SW480 (cell line): ENCODE measurements at places on chromosomes 3 and 15.

DNA sequence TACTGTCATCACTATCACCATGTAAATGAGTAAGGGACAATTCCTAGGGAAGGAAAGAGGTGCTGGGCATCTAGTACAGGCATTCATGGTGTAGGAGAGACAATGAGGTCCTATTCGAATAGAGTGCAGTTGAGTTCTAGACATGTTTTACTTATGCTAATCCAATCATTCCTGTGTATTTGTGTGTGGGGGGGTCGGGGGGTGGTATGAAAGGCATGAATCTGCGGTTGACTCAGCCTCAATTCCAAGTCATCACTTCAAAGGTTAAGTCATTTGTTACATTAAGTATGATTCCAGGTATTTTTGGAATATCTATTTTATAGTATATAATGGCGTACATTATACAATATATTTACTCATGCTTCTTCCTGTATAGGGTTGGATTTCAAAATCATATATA lies 163.1 kb upstream of the GALNT15 start:
- no peak for DNase-seq

DNA sequence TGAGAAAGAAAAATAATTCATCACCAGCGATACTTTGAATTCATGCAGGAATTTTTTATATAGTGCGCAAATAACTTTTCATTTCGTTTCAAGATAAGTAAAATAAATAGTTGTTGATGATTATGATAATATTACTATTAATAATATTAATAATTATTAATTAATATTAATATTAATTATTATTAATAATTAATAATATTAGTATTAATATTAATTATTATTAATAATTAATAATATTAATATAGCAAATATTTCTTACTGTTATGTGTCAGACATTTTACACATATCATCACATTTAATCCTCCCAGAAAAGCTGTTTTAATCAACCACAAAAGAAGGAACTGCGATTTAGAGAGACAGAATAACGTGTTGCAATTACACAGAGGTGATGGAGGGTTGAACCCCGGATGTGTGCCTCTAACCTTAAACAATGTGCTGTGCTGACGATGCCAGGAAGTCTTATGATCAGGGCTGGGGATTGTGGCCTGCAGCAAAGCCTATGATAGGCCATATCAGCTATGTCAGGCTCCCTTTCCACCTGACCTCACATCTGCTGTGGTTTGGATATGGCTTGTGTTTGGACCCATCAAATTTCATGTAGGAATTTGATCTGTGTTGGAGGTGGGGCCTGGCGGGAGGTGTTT lies 263.5 kb upstream of the NR2F2 start:
- no peak for DNase-seq

GRCh38 chr3:126977821-126978220 lies 5.1 kb upstream of the PLXNA1 start:
- no peak for DNase-seq

DNA sequence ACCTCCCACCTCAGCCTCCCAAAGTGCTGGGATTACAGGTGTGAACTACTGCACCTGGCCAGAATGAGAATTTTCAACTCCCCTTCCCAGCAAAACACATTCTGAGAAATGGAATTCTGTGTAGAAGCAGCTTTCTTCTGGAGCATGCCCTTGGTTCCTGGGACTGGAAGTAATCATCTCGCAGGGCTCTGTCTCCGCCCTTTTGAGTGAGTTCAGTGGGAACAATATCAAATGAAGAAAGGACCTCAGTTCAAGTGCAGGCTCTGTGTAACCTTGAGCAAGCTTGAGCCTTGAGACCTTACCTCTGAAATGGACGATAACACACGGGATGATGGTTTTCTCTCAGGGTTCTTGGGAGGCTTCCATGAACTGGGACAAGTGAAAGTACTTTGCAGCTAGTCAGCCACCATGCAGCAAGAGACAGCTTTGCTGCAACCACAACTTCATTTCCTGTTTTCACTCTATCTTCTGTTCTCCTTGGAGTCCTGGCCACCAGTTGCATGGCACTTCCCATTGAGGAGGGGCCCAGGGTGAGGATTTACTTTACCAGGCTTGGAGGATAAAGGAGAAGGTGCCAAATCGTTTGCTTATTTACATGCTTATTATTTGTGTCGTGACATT lies 35.7 kb upstream of the IGF1R start:
- no peak for DNase-seq

DNA sequence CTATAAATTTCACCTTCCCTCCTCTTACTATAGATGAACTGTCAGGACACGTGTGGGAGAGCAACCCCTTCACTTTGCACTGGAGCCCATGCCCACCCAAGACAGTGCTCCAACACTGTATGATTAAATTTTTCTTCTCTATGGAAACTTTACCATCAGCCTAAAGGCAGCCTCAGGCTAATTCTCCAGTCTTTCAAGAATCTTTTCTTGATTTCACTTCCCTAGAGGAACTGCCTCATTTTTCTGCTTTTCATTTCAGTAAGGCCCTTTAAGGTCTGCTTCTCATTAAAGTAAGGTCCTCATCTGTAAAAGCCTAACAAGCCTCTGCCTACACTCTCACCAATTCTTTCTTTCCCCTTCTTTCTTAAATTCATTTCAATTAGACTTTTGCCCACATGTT lies 137.3 kb downstream of the KCNMB2 start:
- DNase-seq, result no peak

DNA sequence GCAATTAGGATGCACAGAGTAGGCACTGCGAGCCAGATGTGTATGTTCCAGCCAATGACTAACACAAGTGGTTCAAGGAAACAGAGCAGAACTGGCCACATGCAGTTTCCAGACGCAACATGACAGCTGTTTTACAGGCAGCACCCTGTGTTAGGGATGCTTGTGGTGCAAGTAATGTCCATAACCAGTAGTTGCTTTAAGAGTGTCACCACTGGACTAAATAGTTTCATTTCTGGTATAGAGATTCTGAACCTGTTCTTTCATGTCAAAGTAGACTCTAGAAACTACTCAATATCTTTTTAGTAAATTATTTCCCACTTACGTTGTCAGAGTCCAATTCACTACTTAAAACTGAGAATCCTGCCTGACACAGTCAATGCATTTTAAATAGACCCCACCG lies 14.5 kb upstream of the LPP start:
- no peak for DNase-seq

GRCh38 chr3:155560135-155560534 lies 184.7 kb downstream of the PLCH1 start:
- DNase-seq, result no peak

DNA sequence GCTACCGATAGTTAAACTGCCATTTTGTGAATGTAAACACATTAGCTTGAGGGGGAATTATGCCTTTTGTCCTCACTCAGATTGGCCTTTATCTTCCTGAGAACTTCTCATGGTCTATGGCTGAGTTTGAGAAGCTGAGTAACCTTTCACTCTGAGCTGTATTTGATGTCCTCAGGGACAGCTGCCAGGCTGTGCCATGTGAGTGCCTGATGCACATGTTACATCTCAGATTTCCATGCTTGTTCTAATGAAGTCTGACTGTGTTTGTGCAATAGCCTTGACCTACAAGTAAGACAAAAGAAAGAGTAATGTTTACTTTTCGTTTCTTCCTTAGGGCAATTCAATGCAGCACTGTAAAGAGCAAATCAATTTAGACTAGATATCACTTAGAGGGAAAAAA lies 44.1 kb upstream of the ARL6 start:
- DNase-seq, result no peak

- DNase-seq, result no peak
Observed at GRCh38 chr15:59322056-59322759, 50.5 kb downstream of the MYO1E start.

DNA sequence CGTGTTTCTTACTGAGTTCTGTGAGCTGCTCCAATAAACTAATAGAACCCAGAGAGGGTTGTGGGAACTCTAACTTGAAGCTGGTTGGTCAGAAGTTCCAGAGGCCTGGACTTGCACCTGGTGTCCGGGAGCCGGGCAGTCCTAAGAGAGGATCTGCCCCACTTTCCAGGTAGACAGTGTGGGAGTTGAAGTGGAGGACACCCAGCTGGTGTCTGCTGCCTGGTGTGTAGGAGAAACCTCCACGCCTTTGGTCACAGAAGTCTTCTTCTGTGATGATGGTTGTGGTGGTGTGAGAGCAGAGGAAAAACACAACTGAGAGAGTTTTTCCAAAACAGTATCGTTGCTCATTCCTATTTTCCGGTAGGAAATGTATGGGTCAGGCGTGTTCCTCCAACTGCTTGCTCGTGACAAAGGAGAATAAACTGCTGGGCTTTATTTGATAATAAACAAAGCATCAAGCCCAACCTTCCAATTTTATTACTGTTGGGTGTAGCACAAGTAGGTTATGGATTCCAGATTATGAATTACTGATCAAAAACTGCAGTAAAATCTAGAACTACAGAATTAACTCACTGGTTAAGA lies 137.0 kb downstream of the KLF13 start:
- no peak for DNase-seq

- DNase-seq, result no peak
Observed at GRCh38 chr3:46916278-46916677, 38.8 kb downstream of the PTH1R start.

DNA sequence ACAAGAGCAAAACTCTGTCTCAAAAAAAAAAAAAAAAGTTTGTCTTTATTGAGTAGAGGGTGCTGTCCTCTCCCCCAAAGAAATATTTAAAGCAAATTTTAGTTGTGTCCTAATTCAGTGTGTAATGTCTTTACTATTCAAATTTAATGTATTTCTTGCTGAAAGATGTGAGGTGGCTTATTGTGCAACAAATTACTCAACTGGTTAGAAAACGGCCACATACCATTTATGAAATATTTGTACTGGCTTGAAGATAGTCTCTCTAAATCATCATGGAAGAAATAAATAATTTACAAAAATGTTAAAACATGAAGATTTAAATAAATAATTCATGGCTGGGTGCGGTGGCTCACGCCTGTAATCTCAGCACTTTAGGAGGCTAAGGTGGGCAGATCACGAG lies 63.0 kb downstream of the SLTM start:
- DNase-seq, result no peak
